ENCODE measurements at places on chromosomes 2 and 18.

DNA sequence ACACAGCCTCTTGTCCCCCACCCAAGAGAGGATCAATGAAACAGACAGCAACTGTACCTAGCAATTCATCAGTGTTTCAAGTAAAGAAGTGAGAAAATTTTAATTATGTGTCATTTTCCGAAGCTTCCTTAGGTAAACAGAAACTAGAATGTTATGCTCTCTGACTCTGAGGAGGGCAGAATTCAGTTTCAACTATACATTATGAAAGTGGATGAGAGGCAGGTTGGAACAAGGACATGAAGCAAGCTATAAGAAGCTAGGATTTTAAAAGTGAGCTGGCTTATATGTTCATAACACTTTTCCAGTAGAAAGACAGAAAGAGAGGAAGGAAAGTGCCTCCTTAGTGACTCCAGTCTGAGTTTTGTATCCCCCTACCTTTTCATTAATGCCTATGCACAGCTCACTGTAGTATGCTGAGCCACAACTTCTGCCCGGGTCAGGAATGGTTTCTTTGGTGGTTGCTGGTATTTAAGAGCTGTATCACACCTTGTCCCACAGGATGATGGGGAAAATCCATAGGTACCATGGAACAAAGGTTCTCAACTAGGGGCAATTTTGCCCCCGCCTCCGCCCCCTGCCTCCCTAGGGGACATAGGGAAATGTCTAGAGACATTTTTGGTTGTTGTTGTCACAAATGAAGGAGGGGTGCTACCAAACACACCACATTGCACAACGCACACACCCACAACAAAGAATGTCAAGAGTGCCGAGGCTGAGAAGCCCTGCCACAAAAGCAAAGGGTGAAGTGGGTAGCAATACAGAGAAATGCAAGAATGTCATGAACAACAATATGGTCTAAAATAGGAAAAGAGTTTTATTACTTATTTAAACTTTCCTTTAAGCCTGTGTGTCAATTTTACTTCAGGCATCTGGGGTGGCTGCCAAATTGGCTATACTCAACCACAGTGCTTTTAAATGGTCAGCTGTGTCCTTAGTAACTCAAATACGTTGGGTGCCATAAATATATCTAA lies 161.0 kb upstream of the ZFP36L2 start:
- no peak for DNase-seq

GRCh38 chr2:178859730-178860129 lies 52.5 kb upstream of the TTN start:
- no peak for DNase-seq

DNA sequence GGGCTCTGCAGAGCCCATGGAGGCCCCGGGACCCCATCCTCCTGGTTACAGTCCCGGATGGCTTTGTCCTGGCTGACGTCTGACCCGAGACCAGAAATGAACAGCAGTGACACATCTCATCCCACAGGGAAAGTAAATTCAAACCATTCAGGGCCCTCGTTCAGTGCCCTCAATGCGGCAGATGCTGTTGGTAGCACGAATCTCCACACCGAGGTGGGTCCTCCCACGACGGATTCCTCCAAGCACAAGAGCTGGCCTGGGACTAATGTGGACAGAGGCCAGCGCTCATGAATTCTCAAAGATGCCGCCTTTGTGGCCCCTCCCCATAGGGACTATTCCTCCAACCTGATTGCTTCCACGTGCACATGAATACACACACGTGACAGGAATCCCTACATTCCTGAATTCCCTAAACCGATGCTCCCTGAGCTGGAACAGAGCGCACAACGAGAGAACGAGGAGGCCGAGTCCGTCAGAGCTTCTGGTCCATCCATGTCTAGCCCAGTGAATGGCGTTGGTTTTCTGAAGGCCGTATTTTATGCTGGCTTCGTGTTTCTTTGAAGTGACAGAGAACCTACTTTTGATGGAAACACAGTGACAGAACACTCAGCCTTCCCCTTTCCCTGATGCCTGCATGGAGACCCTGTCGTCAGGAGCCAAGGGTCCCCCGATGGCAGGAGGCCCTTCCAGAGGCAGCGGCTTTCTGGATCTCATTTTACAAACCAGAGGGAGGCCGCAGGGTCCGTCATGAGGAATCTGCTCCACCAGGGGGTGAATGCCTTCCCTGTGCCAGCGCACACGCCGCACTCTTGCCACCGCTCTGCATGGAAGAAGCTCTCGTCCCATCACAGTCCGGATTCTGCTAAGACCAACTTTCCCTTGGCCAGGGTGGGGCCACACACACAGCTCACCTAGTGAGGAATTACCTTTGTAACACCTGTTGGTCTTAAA lies 64.3 kb upstream of the SNTG2 start:
- no peak for DNase-seq

DNA sequence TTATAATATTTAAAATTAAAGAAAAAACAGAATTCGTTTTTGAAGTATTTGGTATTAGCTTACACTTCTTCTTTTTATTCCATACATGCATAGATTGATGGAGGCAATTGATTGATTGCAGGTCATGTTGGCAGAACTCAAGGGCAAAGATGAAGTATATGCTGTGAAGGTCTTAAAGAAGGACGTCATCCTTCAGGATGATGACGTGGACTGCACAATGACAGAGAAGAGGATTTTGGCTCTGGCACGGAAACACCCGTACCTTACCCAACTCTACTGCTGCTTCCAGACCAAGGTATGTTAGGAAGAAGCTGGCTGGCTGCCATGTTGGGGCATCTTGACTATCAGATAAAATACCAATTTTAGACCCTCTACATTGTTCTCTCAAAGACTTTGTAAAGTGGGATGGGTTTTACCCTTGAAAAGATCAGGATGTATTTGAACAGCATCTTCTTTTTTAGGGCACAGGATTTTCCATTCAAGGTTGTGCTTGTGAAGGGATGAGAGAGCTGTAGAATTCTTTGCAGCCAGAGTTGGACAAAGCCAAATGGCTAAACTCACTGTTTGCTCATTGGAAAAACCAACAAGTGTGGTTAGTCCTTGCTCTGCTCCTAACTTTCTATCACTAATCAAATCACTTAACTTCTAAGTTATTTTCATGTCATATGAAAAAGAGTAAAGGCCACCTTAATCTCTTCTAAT lies 286.8 kb upstream of the EPAS1 start:
- no peak for DNase-seq

GRCh38 chr2:3377279-3377611 lies 373 bp downstream of the EIPR1 start:
- DNase-seq: no peak

DNA sequence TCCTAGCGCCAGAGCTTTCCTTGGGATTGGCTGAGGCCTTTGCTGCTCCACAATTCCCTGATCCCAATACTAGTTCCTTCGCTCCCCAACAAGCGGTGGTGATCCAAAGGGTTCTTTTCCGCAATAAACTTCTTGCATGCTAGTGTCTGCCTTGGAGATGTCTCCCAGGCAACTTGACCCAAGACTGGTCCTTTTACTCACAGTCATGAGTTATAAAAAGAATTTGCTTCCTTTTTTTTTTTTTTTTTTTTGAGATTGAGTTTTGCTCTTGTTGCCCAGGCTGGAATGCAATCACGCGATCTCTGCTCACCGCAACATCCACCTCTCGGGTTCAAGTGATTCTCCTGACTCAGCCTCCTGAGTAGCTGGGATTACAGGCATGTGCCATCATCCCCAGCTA lies 89.8 kb upstream of the SP3 start:
- DNase-seq: no peak

DNA sequence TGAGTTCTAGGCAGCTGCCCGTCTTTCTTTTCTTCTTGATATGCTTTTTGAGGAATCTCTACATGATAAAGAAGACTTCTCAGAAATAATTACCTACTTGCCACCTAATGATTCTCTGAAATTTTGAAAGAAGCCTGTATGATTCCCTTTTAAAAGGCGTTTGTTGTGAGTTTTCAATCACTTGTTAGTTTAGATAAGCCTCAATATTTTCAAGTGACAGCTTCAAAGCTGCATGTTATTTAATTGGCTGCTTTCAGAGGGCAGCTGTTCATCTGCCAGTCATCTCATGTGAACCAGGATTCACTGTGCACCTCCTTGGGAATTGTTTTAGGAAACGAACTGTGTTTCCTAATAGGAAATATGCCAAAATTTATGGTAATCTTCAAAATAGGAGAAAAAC lies 938.1 kb downstream of the CPS1 start:
- no peak for DNase-seq

- no peak for DNase-seq
These were observed 22.1 kb downstream of the B3GNT2 start for GRCh38 chr2:62217970-62218369.

DNA sequence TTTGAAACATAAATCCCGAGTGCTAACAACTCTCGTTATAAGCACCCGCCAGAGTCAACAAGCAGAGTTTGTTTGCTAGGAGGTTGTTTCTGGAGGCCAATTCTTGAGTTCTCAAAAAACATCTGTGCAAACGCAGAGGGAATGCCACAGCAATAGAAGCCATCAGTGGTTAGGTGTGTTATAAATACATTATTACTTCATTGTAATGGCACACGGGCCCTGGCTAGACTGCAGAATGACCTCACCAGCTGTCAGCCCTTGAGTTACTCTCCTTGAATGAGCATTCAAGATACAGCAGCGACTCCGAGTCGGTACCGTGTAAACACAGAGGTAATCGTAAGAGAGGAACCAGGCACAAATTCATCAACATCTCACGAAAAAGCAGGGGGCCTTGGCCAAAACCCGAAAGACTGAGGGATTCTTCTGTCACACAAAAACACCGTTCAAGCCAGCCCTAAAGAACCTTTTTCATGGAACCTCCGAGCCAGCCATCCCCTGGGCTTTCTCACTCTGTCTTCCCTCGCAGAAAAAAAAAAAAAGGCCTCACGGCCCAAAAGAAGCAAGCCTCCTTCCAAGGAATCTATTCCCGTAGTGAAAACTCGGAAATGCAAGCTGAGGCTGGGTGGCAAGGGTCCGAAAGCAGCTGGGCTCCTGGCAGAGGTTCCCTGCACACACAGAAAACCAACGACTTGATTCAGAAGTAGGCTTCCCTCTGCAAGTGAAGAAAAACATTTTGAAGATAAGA lies 133.7 kb upstream of the MEIS1 start:
- DNase-seq: no peak

- DNase-seq: no peak
These were observed 45.0 kb upstream of the TCF4 start for GRCh38 chr18:55633032-55633431.

DNA sequence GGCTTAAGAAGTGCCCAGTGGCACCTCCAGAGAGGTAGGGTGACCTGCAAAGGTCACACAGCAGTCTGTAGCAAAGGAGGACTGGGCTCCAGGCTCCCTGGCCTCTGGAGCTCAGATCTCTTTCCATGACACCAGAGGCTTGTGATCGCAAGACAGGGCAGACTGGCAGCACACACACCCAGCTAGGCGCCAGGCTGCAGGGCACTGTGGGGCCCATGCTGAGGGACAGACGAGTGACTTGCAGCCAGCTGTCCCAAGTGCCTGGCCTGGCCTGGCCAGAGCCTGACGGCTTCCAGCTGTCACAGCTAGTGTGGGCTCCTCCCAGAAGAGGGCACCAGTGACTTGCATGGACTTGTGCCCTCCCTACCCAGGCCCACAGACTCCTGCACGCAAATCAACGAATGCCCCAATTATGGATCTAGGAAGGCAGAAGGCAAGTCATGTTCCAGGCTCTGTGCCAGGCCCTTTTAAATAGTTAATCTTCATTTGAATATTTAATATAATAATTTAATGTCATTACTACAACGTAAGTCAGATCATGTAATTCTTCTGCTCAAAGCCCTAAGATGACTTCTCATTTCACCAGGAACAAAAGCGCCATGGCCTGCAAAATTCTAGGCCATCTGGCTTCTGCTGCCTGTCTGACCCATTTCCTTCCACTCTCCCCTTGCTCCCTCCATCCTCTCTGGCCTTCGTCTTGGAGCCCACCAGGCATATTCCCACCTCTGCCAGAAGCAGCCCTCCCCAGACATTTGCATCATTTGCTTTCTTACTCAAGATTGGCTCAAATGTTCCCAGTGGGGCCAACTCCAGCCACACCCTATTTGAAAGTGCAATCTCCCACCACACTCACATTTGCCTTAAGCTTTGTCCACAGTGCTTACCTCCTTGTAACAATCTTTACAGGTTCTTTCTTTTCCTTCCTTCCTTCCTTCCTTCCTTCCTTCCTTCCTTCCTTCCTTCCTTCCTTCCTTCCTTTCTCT lies 3.7 kb upstream of the SPEG start:
- DNase-seq: no peak

DNA sequence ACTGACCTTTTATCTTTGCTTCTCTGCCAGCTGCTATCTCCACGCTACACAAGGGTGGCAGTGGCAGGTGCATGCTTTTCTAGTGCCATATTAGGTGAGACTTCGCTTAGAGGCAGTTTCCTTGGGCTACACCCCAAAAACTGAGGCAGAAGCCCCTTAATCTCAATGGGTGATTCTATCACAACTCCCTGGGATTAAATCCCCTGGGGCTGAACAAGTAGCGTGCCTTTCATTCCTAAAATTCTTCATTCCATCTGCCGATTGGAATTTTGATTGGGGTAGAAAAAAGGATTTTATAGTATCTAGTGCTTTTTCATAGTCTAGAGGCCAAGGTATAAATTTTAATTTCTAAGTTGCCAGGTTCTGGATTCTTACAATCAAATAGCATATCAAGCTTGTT lies 1040.5 kb upstream of the ACVR2A start:
- no peak for DNase-seq

- no peak for DNase-seq
These were observed 122.5 kb downstream of the MAIP1 start for GRCh38 chr2:200077838-200078237.

GRCh38 chr2:236688563-236689392 lies 119.2 kb downstream of the ACKR3 start:
- no peak for DNase-seq

GRCh38 chr18:76476665-76477561 lies 18.1 kb downstream of the ZNF516 start:
- DNase-seq: no peak

DNA sequence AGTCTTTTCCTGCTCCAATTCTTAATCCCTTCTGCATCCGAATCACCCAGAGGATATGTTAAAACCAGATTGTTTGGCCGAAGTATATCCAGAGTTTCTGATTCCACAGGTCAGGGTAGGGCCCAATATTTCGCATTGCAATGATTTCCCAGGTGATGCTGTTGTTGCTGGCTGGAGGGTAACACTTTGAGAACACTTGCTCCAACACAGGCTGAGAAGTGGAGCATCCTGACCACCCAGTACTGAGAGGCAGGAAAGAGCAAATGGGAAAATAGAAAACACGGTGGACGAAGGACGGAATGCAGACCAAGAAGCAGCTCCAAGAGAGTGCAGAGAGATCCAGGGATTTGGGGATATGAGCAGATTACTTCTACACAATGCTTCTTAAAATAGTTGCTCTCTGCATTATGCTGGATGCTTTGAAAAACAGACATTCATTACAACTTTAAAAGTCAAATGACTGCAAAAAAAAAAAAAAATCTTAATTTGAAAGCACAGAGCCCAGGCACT lies 362.2 kb upstream of the SLC14A2 start:
- no peak for DNase-seq

- no peak for DNase-seq
These were observed 62.8 kb upstream of the TSPYL6 start for GRCh38 chr2:54318821-54319220.

- DNase-seq: no peak
These were observed 26.6 kb downstream of the POLE4 start for GRCh38 chr2:74984947-74985637.
